Ascending aorta (tissue), 2 donors: ENCODE measurements at places on chromosomes 3 and 15.

GRCh38 chr3:177733233-177733632 lies 536.0 kb upstream of the TBL1XR1 start:
- DNase-seq: no peak

DNA sequence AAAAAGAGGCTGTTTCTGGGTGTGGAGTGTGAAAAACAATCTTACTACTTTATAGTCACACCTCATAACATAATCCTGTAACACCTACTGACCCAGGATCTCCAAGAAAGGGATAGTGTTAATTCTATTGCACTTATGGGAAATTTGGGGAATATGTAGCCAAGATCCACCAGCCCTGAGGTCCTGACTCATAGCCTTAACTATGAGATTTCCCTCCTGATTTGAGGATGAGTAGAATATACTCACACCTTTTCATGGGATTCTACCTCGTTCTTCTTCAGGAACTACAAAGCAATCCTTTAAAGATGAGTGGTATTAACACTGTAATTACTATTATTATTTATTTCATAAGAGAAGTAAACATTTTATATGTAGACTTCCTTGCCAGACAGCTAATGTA lies 315.2 kb downstream of the MECOM start:
- DNase-seq: no peak

DNA sequence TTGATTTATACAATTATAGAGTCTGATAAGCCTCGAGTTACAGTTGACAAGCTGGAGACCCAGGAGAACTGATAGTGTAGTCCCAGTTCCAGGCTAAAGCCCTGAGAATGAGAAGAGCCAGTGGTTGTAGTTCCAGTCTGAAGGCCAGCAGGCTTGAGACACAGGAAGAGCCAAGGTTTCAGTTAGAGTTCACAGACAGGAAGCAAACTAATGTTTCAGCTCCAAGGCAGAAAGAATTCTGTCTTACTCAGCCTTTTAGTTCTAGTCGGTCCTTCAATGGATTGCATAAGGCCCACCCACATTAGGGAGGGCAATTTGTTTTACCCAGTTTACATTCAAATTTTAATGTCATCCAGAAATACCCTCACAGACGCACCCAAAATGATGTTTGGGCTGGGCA lies 102.7 kb downstream of the CDIN1 start:
- DNase-seq: no peak

- DNase-seq: no peak
These were observed 121.4 kb upstream of the MEIS2 start for GRCh38 chr15:37221671-37222145.

DNA sequence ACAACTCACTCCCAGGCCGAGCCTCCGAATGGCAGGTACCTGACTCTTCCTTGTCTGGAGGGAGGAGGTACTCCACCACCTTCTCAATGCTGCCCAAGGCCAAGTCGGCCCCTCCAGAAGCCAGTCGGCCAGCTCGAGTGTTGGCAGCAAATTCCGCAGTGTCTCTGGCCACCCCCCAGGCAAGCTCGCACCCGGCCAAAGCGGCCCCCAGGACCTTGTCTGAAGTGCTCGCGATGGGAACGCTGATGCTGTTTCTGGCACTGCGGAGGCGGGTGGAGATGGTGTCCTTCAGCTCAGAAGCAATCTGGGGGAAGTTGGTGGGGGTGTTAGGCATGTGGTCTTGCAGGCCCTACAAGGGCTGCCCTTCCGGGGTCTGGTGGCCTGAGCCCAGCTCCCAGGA lies 9.2 kb downstream of the PLIN1 start:
- peak; percentile 56 for DNase-seq

- no peak for DNase-seq
These were observed 5.1 kb downstream of the MAGEL2 start for GRCh38 chr15:23642413-23643044.
